ENCODE measurements at places on chromosomes 3 and 15. TPM values are rescaled to one million over a fixed set of nuclear protein-coding genes. Genes with fewer than 3 reads are reported as not detected.

DNA sequence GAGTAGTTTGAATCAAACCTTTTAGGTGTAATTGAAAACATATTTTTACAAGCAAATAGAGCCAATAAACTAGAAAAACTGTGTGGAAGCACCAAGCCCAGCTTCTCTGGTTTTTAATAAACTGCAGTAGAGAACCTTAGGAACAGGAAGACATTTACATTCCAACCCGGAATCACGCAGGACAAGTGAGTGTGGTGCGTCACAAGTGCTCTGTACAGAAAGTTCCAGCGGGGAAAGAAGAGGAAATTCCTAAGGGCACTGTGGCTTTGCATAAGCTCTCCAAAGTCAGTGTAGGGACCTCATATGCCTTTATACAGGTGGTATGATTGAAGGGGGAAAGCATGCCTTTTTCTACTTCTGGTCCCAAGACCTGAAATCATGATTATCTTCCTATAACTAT, 21.6 kb downstream of the COL8A1 start:
- DNase-seq: no peak
- no peak overlapping the region for H3K4me3 ChIP-seq
- no peaks in the 10 kb centered on the region for H3K27me3 ChIP-seq
- no peak overlapping the region for H3K27ac ChIP-seq
- H3K36me3 ChIP-seq: no peaks in the 10 kb centered on the region
- 0 out of 2 replicates have a peak, but pooled peaks cover 3% of the 10 kb centered on the region for H3K4me1 ChIP-seq

Gene CYP8B1
- total RNA-seq: not detected

Gene PARP16
- 3.7 TPM for total RNA-seq

Gene CRYGS
- total RNA-seq: 0.90 TPM

GRCh38 chr15:101692801-101693598, 31.3 kb downstream of the TARS3 start:
- H3K4me3 ChIP-seq: no peak overlapping the region
- DNase-seq: no peak
- no peaks in the 10 kb centered on the region for H3K4me1 ChIP-seq
- H3K27me3 ChIP-seq: no peaks in the 10 kb centered on the region
- H3K27ac ChIP-seq: no peak overlapping the region
